ENCODE measurements at places on chromosomes 13 and 19.

DNA sequence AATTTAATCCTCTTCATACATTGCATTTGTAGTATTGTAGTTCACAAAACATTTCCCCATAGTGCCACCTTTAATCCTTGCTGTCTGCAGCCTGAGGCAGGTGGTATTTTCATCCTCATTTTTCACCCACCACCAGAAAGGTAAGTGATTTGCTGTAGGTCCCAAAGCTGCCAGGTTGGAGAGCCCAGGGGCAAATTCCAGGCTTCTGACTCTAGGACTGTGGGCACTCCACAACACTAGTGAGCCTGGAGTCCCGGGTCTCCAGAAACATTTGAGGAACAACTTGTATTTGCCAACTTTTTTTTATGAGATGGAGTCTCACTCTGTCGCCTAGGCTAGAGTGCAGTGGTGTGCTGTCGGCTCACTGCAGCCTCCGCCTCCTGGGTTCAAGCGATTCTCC, 6.2 kb downstream of the ILF3 start:
- DNase-seq = no peak

DNA sequence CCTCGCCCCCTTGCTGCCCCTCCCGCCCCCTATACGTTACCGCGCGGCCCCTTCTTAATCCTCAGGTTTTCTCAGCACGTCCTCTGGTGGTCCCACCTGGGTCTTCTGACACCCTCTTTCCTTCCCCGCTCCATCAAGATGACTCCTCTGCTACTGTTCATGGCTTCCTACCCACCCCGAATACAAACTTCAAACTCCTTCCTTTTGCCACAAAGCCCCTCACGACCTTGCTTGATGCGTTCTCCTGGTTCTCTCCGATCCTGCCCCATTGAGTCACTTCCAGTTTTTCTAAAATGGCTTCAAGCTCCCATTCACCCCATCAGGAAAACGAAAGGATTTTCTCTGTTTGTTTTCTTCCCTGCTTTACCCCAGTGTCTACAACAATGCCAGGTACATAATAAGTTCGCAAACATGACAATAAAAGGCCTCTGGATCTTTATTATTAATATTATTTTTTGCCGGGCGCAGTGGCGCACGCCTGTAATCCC, 734 bp upstream of the SERTAD3 start:
- no peak for DNase-seq

GRCh38 chr13:101291646-101292515, 124.4 kb downstream of the NALCN start:
- no peak for DNase-seq

DNA sequence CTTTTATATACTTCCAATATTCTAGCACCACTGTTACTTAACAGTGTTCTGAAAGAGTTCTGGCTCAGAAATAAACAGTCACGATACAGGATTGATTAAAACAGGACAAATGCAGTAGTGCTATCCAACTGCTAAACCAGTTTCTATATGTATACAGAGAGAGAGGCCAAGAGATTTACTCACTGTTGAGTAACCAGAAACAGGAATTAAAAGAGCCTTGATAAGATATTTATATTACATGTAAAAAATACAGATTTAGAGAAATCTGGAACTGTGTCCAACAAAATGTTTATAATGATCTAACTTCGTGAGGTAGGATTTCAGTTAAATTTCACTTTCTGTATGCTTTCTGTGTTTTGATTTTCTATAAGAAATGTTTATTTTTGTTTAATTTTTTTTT, 116.6 kb downstream of the CDK8 start:
- no peak for DNase-seq

DNA sequence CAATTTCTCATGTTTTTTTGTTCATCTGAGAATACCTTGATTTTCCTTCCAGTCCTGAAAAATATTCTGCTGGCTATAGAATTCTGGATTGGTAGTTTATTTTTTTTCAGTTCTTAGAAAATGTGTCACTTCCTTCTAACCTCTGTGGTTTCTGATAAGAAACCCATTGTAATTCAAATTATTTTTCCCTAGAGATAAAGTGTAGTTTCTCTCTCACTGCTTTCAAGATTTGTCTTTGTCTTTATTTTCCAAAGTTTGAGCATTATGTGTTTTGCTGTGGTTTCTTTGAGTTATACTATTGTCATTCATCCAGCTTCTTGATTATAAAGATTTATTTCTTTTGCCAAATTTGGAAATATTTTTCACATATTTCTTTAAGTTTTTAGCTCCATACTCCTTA, 324.0 kb upstream of the SPRY2 start:
- no peak for DNase-seq

DNA sequence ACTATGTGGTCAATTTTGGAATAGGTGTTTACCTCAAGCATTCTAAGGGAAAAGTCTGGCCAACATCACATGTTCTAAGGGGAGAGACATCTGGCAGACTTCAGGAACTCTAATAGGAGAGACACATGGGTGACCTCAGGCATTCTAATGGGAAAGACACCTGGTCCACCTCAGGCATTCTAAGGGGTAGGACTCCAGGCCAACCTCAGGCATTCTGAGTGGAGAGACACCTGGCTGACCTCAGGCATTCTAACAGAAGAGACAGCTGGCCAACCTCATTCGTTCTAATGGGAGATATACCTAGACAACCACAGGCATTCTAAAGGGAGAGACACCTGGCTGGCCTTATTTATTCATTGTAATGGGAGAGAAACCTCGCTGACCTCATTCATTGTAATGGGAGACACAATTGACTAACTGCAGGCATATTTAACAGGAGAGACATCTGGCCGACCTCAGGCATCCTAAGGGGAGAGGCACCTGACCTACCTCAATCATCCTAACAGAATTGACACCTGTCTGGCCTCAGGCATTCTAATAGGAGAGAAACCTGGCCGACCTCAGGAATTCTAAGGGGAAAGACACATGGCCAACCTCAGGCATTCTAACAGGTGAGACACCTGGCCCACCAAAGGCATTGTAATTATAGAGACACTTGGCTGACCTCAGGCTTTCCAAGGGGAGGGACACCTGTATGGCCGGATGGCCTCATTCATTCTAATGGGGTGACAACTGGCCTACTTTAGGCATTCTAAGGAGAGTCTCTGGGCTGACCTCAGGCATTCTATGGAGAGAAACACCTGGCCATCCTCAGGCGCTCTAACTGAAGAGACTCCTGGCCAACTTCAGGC, 1346.8 kb downstream of the UQCRFS1 start:
- DNase-seq = no peak
